ENCODE measurements at places on chromosomes 3 and 15.

GRCh38 chr3:58471025-58471887, 20.6 kb upstream of the KCTD6 start:
- no peak for DNase-seq

DNA sequence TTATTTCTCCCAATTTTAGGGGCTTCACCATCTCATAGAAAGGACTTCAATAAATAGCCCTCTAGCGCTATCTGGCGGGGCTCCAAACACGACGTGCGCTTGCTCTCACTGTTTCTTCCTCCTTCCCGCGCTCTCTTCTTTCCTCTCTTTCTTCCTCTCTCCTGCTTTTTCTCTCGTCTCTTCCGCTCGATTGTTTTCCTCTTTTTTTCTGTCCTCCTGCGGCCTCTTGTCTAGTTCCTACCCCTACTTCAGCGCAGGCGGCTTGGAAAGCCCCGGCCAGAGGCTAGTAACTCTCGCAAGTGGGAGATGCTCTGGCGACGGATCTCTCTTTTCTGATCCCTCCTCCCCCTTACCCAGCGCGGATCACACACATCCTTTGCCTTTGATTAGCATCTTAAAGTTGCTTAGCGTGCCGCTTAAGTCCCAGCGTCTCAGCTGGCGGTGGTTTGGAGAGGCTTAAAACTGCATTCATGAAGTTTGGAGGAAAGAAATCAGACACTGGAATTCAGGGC, 6.2 kb upstream of the MEIS2 start:
- peak; percentile 61 for DNase-seq

GRCh38 chr15:65942436-65942835, 73.1 kb downstream of the RAB11A start:
- DNase-seq = no peak

- DNase-seq = no peak
These were observed 46.1 kb downstream of the CMTM6 start for GRCh38 chr3:32456429-32457130.

GRCh38 chr15:79981831-79982455, 10.9 kb upstream of the BCL2A1 start:
- peak; percentile 51 for DNase-seq

DNA sequence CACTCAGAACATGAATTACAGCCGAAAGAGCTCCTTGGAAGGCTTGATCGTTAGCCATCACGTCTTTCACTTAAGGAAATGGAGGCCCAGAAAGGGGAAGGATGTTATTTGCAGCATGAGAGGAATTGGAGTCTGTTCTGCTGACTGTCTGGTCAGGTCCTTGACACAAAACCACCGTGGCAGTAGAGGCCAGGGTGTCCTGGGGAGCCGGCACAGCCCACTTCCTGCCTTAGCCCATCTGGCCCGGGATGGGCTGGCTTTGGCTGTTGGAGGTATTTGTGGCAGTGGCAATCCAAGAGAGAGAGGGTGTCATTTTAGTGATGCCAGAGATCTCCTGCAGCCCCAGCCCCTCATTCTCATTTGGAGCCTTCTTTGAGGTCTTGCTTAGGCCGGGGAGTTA, 37.4 kb downstream of the ST6GAL1 start:
- no peak for DNase-seq
